ENCODE measurements at places on chromosomes 7 and 10. TPM values are rescaled to one million over a fixed set of nuclear protein-coding genes. Genes with fewer than 3 reads are reported as not detected.

TSPAN14 gene
- 82.6 TPM for total RNA-seq

UPK3B gene
- 12.2 TPM for total RNA-seq

- H3K27me3 ChIP-seq: no peaks in the 10 kb centered on the region
- no peak overlapping the region for H3K27ac ChIP-seq
- H3K4me3 ChIP-seq: no peak overlapping the region
- DNase-seq: no peak
- peaks cover 7% of the 10 kb centered on the region for H3K36me3 ChIP-seq
These were observed 90.0 kb downstream of the GSAP start for GRCh38 chr7:77326131-77326530.

GIMAP7 gene
- 13.0 TPM for total RNA-seq

FZD1 gene
- total RNA-seq: 6.8 TPM

- no peak within 1 kb of the TSS for H3K27ac ChIP-seq
- no peaks in the 10 kb centered on the region for H3K27me3 ChIP-seq
- DNase-seq: no peak
- H3K4me3 ChIP-seq: peak within 1 kb of the TSS; percentile 12
- peaks cover 26% of the 10 kb centered on the region for H3K36me3 ChIP-seq
These were observed at the start of gene LRRC17 for GRCh38 chr7:102912742-102913141. TSS of gene LRRC17 (plus strand) at chr7:102913000. CDS start at chr7:102933914, 20,914 bp downstream.

- H3K4me1 ChIP-seq: peaks cover 17% of the 10 kb centered on the region
- H3K27ac ChIP-seq: peak overlapping the region; percentile 63
- DNase-seq: no peak
These were observed 88.8 kb downstream of the DNMBP start for GRCh38 chr10:99920901-99921300.

- peak; percentile 32 for DNase-seq
- no peak overlapping the region for H3K4me3 ChIP-seq
- no peak overlapping the region for H3K27ac ChIP-seq
- no peaks in the 10 kb centered on the region for H3K27me3 ChIP-seq
- no peaks in the 10 kb centered on the region for H3K36me3 ChIP-seq
These were observed 305.9 kb upstream of the SMIM30 start for GRCh38 chr7:113424185-113424817.

GRCh38 chr7:36967387-36967786, 243.1 kb upstream of the AOAH start:
- H3K4me1 ChIP-seq: peaks cover 57% of the 10 kb centered on the region
- no peak overlapping the region for H3K27ac ChIP-seq
- no peaks in the 10 kb centered on the region for H3K36me3 ChIP-seq
- no peaks in the 10 kb centered on the region for H3K27me3 ChIP-seq

OR2A42 gene
- not detected for total RNA-seq

DNA sequence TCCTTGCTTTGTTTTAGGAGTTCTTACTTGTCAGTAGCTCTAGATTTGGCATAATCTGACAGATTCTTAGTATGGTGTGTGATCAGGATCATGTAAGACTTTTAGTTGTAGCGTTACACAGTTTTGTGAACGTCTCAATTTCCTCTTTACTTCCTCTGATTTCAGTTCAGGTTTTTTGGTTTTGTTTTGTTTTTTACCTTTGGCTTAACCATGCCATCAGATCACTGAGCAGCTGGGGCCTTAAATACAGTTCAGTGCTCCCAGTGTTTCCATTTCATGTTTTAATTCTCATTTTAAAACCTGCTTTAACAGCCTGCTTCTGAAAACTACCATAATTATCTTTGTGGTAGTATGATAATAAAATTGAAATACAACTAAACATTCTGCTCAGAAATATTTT, 27.2 kb upstream of the ARMS2 start:
- no peak overlapping the region for H3K27ac ChIP-seq
- no peak overlapping the region for H3K4me3 ChIP-seq
- no peaks in the 10 kb centered on the region for H3K27me3 ChIP-seq
- H3K4me1 ChIP-seq: no peaks in the 10 kb centered on the region
- H3K36me3 ChIP-seq: no peaks in the 10 kb centered on the region

DNA sequence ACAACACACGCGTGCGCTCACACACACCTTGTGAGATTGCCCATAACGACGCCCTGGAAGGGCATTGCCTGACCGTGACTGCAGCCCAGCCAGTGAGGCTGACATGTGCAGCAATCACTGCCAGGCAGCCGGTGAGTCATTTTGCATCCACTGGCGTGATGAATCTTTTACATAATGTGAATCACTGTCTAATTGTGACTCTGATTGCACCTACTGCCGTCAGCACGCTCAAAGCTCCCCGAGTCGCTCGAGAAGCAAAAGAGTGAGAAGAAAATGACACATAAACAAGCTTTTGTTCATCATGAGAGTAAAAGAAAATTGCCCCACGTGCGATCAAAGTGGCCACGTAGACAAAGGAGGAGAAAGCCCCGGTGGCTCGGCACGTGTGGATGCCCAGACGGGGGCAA, 117.4 kb upstream of the PFKP start:
- H3K4me3 ChIP-seq: no peak overlapping the region
- no peaks in the 10 kb centered on the region for H3K36me3 ChIP-seq
- no peak overlapping the region for H3K27ac ChIP-seq
- no peak for DNase-seq
- H3K4me1 ChIP-seq: no peaks in the 10 kb centered on the region

DNA sequence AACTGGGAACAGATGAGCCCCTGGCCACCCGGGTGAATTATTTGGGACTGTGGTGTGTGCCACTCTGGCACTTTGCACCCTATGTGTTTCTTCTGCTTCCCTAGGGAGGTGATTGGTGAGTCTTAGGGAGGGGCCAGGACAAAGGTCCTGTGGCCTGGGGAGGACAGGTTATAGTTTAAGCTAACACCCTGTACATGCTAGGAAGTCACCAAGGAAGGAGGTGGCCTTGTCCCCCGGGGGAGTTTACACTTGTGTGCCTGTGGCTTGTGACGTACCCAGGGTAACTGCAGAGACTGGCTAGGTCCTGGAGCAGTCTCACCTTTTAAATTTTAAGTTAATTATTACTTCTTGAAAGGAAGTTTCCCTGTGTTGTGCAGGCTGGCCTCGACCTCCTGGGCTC, 196.2 kb downstream of the BAMBI start:
- no peak for DNase-seq
- no peaks in the 10 kb centered on the region for H3K27me3 ChIP-seq
- no peaks in the 10 kb centered on the region for H3K4me1 ChIP-seq

- H3K36me3 ChIP-seq: no peaks in the 10 kb centered on the region
- peak overlapping the region; percentile 71 for H3K27ac ChIP-seq
- H3K4me1 ChIP-seq: peaks cover 43% of the 10 kb centered on the region
- no peak overlapping the region for H3K4me3 ChIP-seq
- DNase-seq: peak; percentile 52
These were observed 21.7 kb upstream of the PCGF5 start for GRCh38 chr10:91198781-91199180.

DNAJC1 gene
- 344 TPM for total RNA-seq

MMP21 gene
- total RNA-seq: not detected

DNA sequence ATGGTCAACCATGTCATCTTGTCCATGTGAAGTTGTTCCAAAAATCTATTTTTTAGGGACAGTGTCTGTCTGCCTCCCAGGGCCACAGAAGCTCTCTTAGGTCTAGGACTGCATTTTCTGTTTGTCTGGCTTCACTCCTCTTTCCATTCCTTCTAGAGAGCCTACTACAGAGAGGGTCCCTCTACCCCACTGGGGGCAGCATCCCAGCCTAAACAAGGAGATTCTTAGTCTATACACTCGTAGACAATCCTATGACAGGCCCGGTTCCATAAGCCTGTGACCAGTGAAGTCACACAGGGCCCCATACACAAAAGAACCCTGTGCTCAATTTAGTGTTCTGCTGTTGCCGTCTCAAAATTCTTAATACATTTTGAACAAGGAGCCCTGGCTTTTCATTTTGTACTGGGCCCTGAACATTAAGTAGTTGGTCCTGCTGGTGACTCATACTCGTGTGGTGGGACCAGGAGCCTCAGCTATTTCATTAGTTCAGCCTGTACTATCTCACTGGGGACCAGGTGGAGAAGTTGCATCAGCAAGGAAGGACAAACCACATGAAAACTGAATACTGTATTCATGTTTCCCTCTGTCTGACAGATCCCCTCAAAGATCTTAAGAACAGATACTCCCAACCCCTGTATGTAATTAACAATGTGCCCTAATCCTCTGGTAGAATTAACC, 23.5 kb upstream of the FAM180A start:
- H3K4me3 ChIP-seq: no peak overlapping the region
- H3K27ac ChIP-seq: no peak overlapping the region
- H3K36me3 ChIP-seq: no peaks in the 10 kb centered on the region
- H3K27me3 ChIP-seq: no peaks in the 10 kb centered on the region

DNA sequence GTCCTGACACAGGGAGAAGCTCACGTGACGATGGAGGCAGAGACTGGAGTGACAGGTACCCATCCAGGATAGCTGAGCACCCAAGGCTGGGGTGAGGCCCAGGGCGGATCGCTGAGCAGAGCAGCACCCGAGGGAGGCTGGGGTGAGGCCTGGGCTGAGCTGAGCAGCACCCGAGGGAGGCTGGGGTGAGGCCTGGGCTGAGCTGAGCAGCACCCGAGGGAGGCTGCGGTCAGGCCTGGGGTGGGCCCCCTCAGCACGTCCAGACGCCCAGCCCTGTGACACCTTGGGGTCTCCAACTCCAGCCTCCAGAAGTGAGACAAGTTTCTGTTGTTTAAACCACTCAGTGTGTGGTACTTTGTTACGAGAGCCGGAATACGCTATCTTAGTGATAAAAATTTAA, 236.3 kb downstream of the ZMYND11 start:
- DNase-seq: no peak
- H3K4me3 ChIP-seq: no peak overlapping the region
- peaks cover 9% of the 10 kb centered on the region for H3K4me1 ChIP-seq
- no peak overlapping the region for H3K27ac ChIP-seq
- H3K27me3 ChIP-seq: no peaks in the 10 kb centered on the region

DNA sequence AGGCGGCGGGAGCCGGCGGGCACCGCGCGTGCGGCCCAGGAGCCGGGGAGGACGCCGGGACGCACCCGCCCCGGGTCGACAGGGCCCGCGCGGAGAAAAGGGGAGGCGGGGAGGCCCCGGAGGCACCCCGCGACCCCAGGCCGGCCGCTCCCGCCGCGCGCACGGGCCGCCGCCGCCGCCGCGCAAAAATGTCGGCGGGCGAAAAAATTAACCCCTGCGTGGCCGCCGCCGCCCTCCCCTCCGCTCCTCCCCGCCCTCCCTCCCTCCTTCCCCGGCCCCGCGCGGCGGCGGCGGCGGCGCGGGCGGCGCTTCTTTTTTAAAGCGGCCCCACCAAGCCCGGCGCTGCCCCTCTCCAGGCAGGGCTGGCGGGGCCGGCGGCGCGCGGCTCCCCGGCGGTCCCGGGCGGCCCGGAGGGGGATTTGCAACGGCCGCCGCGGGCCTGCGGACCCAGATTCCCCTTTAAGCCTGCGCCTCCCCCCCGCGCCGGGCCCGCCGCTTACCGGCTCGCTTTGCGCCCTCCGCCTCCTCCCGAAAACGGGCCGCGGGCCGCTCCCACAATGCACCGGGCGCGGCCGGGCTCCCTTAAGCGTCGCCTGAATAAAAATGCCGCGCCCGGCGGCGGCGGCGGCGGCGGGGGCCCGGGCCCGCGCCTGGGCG, 465 bp downstream of the SEPHS1 start:
- peak overlapping the region; percentile 89 for H3K4me3 ChIP-seq
- H3K27me3 ChIP-seq: peaks cover 12% of the 10 kb centered on the region
- peak overlapping the region; percentile 94 for H3K27ac ChIP-seq
- peaks cover 63% of the 10 kb centered on the region for H3K4me1 ChIP-seq
- peak; percentile 85 for DNase-seq

KIF11 gene
- total RNA-seq: 2.9 TPM

DNA sequence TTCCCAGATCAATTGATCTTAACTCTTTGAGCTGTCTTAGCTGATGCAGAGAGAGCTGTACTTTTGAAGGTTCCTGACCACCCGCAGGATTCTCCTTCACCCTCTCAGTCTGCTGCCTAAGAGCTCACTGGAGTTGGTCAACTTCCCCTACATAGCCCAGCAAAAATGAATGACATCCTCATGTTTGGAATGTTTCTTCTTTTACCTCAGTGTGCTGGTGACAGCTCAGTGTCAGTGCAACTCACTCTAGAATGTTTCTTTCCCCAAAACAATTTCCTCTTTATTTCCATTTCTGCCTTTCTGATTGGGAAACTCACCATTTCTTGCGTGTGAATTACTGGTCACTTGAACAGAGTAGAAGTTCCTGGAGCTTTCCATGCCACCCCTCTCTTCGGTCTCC, 48.7 kb downstream of the LSMEM1 start:
- no peak overlapping the region for H3K27ac ChIP-seq
- no peak overlapping the region for H3K4me3 ChIP-seq
- no peaks in the 10 kb centered on the region for H3K36me3 ChIP-seq
- no peaks in the 10 kb centered on the region for H3K4me1 ChIP-seq
- DNase-seq: no peak

- H3K27me3 ChIP-seq: no peaks in the 10 kb centered on the region
- no peak overlapping the region for H3K4me3 ChIP-seq
- H3K36me3 ChIP-seq: no peaks in the 10 kb centered on the region
These were observed 20.0 kb downstream of the STRIP2 start for GRCh38 chr7:129454249-129454551.

DNA sequence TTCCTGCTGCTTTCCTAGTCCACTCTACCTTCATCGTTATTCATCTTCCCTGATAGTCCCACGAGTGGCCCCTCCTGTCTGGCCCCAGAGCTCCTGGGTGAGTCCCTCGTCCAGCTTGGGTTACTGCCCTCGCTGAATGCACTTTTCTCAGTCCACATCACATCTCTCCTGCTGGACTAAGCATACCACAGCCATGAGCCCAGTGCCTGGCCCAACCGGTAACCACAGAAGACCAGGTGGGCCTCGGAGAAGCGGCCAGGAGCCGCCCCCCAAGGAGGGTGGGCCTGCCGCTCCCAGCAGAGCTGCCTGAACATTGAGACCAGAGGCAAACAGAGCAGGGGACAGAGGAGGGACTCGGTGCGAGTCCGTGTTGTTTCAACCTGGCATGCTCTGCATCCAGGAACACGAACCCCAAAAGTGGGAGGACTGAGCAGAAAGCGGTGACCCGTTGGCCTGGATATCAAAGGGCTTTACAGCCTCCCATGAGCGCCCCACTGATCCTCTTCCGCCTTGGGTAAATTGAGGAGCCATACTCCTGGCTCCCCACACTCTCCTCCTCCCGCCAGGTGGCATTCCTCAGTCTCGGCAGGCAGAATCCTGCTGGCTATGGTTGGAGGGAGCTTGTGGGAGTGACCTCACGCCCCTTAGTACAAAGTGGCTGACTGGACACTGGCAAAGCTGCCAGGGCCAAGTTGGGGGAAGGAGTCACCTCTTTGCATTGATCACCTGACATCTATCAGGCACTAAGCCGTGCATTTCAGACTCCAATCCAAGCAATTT, 13.3 kb downstream of the TMEM72 start:
- H3K4me1 ChIP-seq: no peaks in the 10 kb centered on the region
- no peaks in the 10 kb centered on the region for H3K36me3 ChIP-seq
- H3K27ac ChIP-seq: no peak overlapping the region
- no peak overlapping the region for H3K4me3 ChIP-seq

- no peak overlapping the region for H3K4me3 ChIP-seq
- no peaks in the 10 kb centered on the region for H3K4me1 ChIP-seq
- H3K36me3 ChIP-seq: no peaks in the 10 kb centered on the region
- no peak overlapping the region for H3K27ac ChIP-seq
These were observed 151.0 kb upstream of the PRSS1 start for GRCh38 chr7:142598297-142598696.

POU6F2 gene
- not detected for total RNA-seq

Measured in stomach (tissue), 19 donors.